ENCODE measurements at places on chromosomes 2 and 18. TPM values are rescaled to one million over a fixed set of nuclear protein-coding genes. Genes with fewer than 3 reads are reported as not detected.

The GREB1 gene
- 0.35 TPM for total RNA-seq

The CTNNA2 gene
- total RNA-seq, result not detected

The MXD1 gene
- 40.6 TPM for total RNA-seq

The COPS9 gene
- total RNA-seq, result 77.6 TPM

The ACOXL gene
- not detected for total RNA-seq

The CDKL4 gene
- 0.74 TPM for total RNA-seq

The GKN2 gene
- total RNA-seq, result not detected

The GPBAR1 gene
- total RNA-seq, result 1.2 TPM

The GPR45 gene
- total RNA-seq, result not detected

The SERPINB5 gene
- not detected for total RNA-seq

The DSEL gene
- total RNA-seq, result 0.17 TPM

The ESPNL gene
- total RNA-seq, result not detected

The DES gene
- total RNA-seq, result not detected

Measured in CD4-positive, CD25-positive, alpha-beta regulatory T cell (primary cell).